ENCODE measurements at places on chromosomes 4 and X. TPM values are rescaled to one million over a fixed set of nuclear protein-coding genes. Genes with fewer than 3 reads are reported as not detected.

GRCh38 chrX:152735860-152736511 is 2.4 kb downstream of the MAGEA12 start:
- no peaks in the 10 kb centered on the region for H3K27me3 ChIP-seq
- DNase-seq = no peak
- no peak overlapping the region for H3K4me3 ChIP-seq
- no peaks in the 10 kb centered on the region for H3K4me1 ChIP-seq

GRCh38 chr4:154416190-154416547 is 75.4 kb downstream of the DCHS2 start:
- H3K36me3 ChIP-seq = no peaks in the 10 kb centered on the region
- peaks cover 24% of the 10 kb centered on the region for H3K27me3 ChIP-seq
- no peak overlapping the region for H3K27ac ChIP-seq
- peak; percentile 68 for DNase-seq

- no peak overlapping the region for H3K27ac ChIP-seq
- DNase-seq = no peak
- no peaks in the 10 kb centered on the region for H3K36me3 ChIP-seq
- no peak overlapping the region for H3K4me3 ChIP-seq
- no peaks in the 10 kb centered on the region for H3K4me1 ChIP-seq
- H3K27me3 ChIP-seq = no peaks in the 10 kb centered on the region
Measured at GRCh38 chrX:17566740-17567139, 170.6 kb upstream of the SCML1 start.

The RASL11B gene
- total RNA-seq = 6.8 TPM

DNA sequence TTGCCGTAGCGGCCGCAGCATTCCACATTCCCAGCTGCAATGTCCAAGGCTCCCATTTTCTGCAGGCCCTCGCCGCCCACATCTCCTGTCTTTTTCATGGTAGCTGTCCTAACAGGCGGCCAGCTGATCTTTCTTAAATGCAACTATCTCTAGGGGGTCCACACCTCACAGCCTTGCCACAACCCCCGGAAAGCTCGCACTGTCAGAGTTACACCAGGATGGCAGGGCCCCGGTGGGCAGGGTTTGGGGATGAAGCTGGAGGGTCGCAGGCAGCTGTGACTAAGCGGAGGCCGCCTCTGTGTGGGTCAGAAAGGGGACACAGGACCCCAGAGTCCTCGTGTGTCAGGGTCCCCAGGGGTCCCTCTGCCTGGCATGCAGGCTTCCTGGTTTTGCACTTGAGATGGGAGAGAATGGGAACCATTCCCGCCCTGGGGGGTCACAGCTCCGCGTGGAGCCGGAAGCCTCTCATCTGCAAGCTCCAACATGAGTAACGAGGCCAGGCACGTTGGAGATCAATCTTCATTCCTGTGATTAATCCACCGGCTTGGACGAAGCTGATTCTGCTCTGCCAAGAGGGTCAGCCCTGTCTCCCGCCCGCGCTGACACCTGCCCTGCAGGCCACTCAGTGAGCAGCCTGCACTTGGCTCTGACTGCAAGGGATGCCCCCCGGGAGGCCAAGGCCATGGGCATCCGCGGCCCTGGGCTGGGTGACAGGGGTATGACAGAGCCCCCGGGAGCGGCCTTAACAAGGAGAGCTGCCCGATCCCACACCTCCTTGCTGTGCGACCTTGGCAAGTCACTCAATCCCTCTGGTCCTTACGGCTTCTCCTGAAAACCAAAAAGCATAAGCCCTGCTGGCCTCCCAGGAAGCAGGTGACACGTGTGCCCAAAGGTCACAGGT is 97.9 kb downstream of the ADRA2C start:
- peaks cover 16% of the 10 kb centered on the region for H3K27me3 ChIP-seq
- no peak for DNase-seq
- no peaks in the 10 kb centered on the region for H3K36me3 ChIP-seq
- no peak overlapping the region for H3K27ac ChIP-seq
- H3K4me1 ChIP-seq = peaks cover 20% of the 10 kb centered on the region

GRCh38 chr4:151599863-151600262 is 160.9 kb downstream of the GATB start:
- no peak overlapping the region for H3K27ac ChIP-seq
- no peaks in the 10 kb centered on the region for H3K36me3 ChIP-seq

GRCh38 chr4:53497487-53498244 is 93.6 kb downstream of the LNX1 start:
- H3K36me3 ChIP-seq = no peaks in the 10 kb centered on the region
- DNase-seq = peak; percentile 47
- no peak overlapping the region for H3K27ac ChIP-seq
- H3K27me3 ChIP-seq = no peaks in the 10 kb centered on the region
- no peak overlapping the region for H3K4me3 ChIP-seq
- peaks cover 14% of the 10 kb centered on the region for H3K4me1 ChIP-seq

The ATP5ME gene
- total RNA-seq = 114 TPM

Data from neural progenitor cell (in vitro differentiated cells).